ENCODE measurements at places on chromosomes 7 and 10.

DNA sequence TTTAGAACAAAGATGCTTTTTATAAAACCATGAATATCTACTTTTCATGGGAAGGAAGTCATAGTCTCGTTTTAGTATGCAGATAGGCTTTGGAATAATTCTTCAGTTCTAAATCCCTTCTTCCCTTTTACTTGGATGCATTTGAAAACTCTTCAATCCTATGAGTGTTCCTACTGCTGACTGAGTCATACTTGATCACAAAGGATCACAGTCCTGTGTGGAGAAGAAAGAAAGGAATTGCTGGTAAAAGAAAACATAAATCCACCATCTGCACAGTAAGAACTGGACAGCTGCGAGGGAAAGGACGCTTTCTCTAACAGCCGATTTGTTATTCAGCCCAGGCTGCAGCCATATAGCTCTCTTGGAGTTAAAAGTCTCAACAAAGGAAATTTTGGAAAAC, 209.9 kb downstream of the SEMA3E start:
- no peak for DNase-seq

DNA sequence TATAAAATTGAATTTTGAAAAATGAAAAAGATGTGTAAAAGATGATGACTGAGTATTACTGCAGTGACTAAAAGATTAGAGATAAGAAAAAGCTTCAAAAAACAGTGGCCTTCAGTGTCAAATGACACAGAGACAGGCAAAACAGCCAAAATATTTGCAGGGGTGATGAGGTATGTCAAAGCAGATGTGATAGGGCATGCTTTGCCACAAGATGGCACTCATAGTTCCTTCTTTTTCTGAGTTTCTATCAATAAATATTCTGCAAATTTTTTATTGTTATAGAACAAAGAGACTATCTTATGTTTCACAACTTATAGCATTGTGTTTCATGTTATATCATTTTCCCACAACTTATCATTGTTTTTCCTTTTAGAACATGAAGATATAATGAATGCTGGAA, 344.1 kb upstream of the HPS1 start:
- DNase-seq = no peak

DNA sequence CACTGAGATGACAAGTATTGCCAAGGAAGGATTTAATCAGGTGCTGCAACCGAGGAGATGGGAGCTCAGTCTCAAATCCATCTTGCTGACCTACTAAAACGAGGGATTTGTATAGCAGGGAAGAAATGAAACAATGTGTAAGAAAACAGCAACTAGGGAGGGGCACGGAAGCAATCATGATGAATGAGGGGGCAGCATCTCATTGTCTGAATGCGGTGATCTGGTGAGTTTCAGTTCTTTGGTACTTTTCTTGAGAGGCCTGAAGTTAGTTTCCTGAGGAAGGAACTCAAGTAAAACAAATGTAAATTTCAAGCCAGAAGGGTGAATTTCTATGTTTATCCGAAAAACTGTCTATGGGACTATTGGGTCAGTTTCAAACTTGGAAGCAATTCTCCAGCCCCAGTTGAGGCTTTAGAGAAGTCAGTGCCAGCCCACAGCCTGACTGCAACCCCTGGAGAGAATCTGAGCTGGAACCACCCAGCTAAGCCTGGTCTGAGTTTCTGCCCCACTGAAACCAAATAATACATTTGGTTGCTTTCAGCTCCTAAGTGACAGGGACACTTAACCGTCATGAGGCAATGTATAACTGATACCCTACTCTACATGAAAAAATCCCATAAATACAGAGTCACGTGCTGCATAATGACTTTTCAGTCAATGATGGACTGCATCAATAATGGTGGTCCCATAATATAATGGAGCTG, 45.8 kb upstream of the TNS3 start:
- DNase-seq = no peak

DNA sequence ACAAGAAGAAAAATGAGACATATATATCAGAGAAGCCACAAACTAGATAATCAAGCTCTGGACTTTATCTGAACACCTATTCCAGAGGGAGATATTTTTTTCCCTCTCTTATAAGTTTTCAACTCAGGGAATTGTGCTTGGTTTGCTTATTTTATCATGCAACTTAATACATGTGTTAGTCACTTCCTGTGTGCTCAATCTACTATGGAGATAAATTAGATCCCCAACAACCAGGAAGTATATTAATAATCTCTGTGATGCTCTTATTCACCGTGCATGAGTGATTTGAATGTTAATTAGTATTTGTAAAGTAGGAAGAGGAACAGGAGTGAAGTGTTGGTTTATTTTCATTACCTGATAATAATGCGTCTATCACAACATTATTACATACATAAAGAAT, 38.8 kb upstream of the ZNF365 start:
- DNase-seq = no peak

DNA sequence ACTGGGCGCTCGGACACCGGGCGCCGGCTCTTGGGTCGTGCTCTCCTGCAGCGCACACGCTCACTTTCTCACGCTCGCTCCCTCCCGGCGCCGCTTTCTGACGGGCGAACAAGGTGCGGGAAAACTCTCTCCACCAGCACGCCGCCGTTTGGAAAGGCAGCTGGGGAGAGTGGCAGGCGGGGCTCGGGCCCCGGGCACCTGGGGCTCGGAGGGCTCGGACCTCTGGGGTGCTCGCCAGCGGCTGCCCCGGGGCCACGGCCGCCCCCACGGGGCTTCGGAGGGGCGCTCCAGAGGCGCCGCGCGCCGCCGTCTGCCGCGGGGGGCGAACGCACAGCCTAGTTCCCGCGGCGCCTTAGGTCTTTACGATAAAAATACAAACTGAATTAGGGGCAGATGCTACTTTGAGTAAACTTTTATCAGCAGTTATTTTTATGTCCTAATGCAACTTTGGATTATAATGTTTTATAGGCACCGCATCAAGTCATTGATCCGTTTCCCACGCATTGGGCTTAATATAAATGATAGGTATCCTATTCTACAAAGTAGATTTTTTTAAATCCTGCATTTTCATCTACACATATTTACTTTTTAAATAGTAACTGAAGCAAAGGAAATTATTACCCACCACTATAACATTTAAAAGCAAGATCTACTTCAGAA, 535 bp upstream of the EPC1 start:
- no peak for DNase-seq

DNA sequence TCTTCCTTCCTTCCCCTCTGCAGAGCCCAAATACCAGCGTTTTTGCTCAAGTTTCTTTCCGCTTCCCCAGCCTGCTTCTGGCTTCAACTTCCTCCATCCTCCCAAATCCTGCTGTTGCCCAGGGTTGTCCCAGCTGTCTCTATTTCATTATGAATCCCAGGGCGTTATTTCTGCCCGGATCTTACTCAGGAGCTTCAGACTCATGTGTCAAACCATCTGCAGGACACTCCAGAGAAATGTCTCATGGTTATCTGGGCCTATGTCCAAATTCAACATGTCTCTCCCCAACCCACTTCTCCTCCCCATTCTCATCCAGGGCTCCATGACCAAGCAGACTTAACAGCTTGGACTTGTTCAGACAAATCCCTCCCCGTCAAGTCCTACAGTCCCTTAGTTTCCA, 15.6 kb downstream of the ARHGAP22 start:
- DNase-seq = no peak

GRCh38 chr7:146656988-146657387, 540.4 kb downstream of the CNTNAP2 start:
- no peak for DNase-seq

DNA sequence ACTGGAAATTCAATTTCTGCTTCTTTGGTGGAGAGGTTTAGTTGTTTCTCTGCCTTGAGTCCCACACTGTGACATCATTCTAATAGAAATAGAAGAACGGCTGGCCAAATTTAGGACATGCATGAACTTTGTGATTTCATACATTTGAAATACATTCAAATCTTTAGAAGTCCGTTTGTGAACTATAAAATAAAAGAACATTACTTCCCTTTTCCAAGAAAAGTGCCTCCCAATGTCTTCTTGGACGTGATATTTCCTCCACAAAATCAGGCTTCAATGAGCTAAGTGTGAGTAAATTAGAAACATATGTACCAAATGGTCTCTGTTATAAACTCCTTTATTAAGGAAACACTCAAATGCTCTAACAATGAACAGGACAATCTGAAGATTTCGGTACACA, 314.5 kb upstream of the AKR1E2 start:
- DNase-seq = no peak

GRCh38 chr10:98080494-98080893, 50.1 kb upstream of the CRTAC1 start:
- no peak for DNase-seq

DNA sequence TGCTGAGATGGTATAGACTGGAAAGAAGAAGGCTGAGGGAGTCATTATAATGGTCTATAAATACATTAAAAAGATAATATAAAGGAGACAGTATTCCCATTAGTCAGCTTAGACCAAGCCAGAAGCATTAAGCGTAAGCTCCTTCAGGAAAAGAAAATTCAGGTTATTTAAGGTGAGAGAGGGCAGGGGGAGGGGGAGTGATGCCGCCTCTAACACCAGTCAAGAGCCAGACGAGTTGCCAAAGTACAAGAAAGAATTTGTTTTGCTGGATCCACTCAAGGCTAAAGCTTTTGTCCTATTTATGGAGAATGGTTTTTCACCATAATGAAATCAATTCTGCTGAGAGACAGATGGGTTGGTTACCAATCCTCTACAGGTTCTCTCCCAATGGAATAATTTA, 99.3 kb downstream of the CFAP58 start:
- DNase-seq = no peak

DNA sequence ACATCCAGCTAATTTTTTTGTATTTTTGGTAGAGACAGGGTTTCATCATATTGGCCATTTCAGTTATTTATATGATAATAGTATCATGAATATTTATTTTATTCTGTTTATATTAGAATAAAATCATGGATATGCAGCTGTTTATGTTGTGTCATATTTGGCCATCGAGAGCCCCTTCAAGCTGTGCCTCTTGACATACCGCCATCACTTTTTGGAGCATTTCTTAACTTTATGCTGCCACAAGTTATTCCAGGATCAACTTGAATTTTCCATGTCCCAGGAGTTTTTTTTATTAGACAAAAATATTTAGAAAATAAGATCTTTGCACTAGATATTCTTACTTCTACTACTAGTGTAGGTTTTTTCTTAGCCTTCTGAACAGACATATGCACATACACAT, 1067.0 kb upstream of the LRRTM3 start:
- no peak for DNase-seq

- no peak for DNase-seq
Measured at GRCh38 chr10:3564346-3565002, 220.5 kb downstream of the KLF6 start.

DNA sequence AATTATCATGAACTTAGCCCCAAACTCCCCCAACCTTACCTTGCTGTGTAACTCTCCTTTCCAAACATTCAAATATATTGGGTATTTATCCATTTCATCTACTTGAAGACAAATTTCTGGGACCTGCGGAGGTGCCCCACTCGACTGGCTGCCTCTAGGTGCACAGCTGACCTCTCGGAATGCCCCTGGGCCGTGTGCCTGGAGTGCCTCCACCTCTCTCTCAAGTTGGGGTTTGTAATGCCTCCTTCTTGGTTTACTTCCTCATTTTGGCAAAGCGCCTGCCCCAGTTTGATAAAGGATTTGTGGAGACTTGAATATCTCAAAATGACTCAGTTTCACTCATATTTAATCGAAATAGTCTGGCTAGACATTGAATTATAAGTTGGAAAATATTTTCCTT, 16.6 kb downstream of the ZNF777 start:
- DNase-seq = no peak

GRCh38 chr10:80094231-80094630, 15.8 kb downstream of the TMEM254 start:
- no peak for DNase-seq

- no peak for DNase-seq
Measured at GRCh38 chr10:76736392-76736791, 901.2 kb downstream of the KCNMA1 start.

- DNase-seq = no peak
Measured at GRCh38 chr10:24208661-24209431, at the start of gene KIAA1217. Gene KIAA1217 (plus strand): TSS chr10:24209138. CDS start chr10:24209194, 56 bp downstream.

DNA sequence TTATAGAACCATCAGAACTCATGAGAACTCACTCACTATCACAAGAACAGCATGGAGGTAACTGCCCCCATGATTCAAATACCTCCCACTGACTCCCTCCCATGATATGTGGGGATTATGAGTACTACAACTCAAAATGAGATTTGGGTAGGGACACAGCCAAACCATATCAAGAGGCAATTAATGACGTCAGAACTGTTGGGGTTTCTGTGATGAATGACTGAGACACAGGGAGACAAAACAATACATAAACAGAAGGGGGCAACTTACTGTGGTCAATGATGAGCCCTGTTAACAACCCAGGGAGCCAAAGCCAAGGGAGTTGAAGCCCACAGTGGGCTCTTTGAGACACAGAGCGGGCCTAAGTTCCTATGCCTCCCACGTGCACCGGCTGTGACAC, 171.3 kb upstream of the GHITM start:
- no peak for DNase-seq

- DNase-seq = no peak
Measured at GRCh38 chr10:11721806-11722205, 20.4 kb upstream of the ECHDC3 start.

GRCh38 chr10:71210542-71210871, 1.9 kb upstream of the UNC5B start:
- no peak for DNase-seq

GRCh38 chr7:15494711-15495110, 67.1 kb downstream of the AGMO start:
- no peak for DNase-seq

DNA sequence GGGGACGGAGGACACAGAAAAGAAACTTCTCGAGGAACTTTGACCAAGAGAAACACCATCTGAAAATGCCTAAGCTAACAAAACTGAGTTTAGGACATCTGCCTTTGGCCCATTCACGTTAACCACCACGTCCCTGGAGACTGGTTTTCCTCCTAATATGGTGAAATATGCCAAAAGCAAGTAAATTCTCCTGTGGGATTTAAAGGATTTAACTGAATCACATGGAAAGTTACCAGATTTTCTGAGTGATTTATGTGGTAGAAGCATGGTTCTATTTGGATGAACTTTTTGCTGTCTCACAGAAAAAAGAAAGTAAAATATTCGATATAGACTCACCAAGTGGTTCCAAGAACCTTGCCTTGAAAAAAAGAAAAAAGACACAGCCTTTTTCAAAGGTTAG, 30.4 kb upstream of the BMPER start:
- no peak for DNase-seq

DNA sequence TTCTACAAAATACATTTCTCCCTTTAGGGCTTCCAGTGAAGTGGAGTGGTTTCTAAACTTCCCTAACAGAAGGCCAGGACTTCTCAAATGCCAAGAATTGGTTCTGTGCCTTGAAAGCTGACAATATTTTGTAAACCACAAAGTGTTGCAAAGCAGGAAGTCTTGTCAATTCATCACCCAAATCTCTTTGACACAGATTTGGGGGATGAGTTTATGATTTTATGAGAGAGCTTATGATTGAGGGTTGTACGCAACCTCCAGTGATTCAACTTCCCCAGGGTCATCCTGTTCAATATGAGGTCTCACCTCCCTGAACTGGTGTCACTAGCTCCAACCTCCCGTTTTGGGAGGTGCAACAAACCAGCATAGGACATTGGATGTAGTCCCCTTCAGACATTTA, 83.7 kb downstream of the PRLHR start:
- DNase-seq = no peak

GRCh38 chr7:636396-636795, 90.1 kb upstream of the DNAAF5 start:
- peak; percentile 37 for DNase-seq

- DNase-seq = no peak
Measured at GRCh38 chr7:2172311-2173188, 60.2 kb downstream of the MAD1L1 start.

Measured in central memory CD4-positive, alpha-beta T cell (primary cell).